Lung (tissue), 17 donors: ENCODE measurements at places on chromosomes 11 and 22.

GRCh38 chr11:1783725-1784529 lies 20.2 kb upstream of the CTSD start:
- no peak for DNase-seq
- no peaks in the 10 kb centered on the region for H3K4me1 ChIP-seq
- H3K36me3 ChIP-seq = no peaks in the 10 kb centered on the region
- peaks cover 3% of the 10 kb centered on the region for H3K27me3 ChIP-seq
- no peak overlapping the region for H3K27ac ChIP-seq

- no peaks in the 10 kb centered on the region for H3K36me3 ChIP-seq
- H3K27me3 ChIP-seq = no peaks in the 10 kb centered on the region
- DNase-seq = no peak
- no peak overlapping the region for H3K27ac ChIP-seq
Observed at GRCh38 chr22:46561435-46561905, 24.1 kb upstream of the CELSR1 start.

- H3K27ac ChIP-seq = no peak overlapping the region
- H3K4me3 ChIP-seq = no peak overlapping the region
- no peaks in the 10 kb centered on the region for H3K36me3 ChIP-seq
- H3K27me3 ChIP-seq = no peaks in the 10 kb centered on the region
- no peak for DNase-seq
Observed at GRCh38 chr22:47914481-47915097, 1152.1 kb downstream of the TBC1D22A start.

GRCh38 chr11:114616516-114616915 lies 20.9 kb upstream of the NXPE4 start:
- DNase-seq = no peak
- H3K27ac ChIP-seq = no peak overlapping the region
- H3K4me3 ChIP-seq = no peak overlapping the region
- H3K4me1 ChIP-seq = no peaks in the 10 kb centered on the region
- no peaks in the 10 kb centered on the region for H3K36me3 ChIP-seq

GRCh38 chr11:73233211-73233610 lies 15.1 kb downstream of the P2RY2 start:
- no peaks in the 10 kb centered on the region for H3K4me1 ChIP-seq
- no peak overlapping the region for H3K4me3 ChIP-seq
- DNase-seq = no peak
- H3K36me3 ChIP-seq = no peaks in the 10 kb centered on the region

DNA sequence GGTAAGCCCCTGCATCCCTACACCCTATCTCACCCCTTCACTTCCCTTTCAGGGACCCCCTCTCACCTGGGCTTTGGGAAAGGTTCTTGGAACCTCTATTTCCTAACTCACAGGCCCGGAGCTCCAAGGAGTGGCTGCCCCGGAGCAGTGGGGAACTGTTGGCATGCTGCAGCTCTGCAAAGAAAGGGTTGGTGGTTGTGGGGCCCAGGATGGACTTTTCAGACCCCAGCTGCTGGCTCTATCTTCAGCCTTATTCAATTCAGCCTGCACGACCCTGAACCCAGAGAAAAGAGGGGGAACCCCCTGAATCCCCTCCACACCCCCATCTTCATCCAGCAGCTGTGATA lies 10.0 kb downstream of the ROBO4 start:
- no peaks in the 10 kb centered on the region for H3K27me3 ChIP-seq
- H3K27ac ChIP-seq = no peak overlapping the region
- DNase-seq = no peak
- H3K4me3 ChIP-seq = no peak overlapping the region
- H3K4me1 ChIP-seq = peaks cover 11% of the 10 kb centered on the region
- H3K36me3 ChIP-seq = peaks cover 3% of the 10 kb centered on the region

GRCh38 chr11:78023426-78023825 lies 350 bp upstream of the KCTD14 start:
- peak overlapping the region; percentile 81 for H3K27ac ChIP-seq
- no peaks in the 10 kb centered on the region for H3K36me3 ChIP-seq
- no peaks in the 10 kb centered on the region for H3K27me3 ChIP-seq
- H3K4me1 ChIP-seq = peaks cover 28% of the 10 kb centered on the region

GRCh38 chr22:40211476-40212054 lies 33.8 kb downstream of the TNRC6B start:
- H3K36me3 ChIP-seq = no peaks in the 10 kb centered on the region
- H3K27me3 ChIP-seq = no peaks in the 10 kb centered on the region
- H3K27ac ChIP-seq = peak overlapping the region; percentile 4
- no peak overlapping the region for H3K4me3 ChIP-seq
- no peak for DNase-seq
- peaks cover 14% of the 10 kb centered on the region for H3K4me1 ChIP-seq

DNA sequence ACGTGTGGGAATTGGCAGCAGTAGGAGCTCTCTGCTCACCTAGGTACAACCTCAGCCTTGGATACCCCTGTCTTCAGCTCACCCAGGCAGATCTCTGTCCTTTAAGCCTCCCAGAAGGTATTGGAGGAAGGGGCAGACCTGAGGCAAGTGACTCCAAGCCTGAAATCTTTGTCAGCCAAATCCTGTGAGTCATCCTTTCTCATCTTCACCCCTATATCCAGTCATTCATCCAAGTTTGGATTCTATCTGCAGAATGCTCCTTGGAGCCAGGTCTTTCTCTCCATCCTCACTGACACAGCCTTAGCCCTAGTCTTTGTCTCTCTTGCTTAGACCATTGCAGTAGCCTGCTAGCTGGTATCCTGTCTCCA lies 10.4 kb upstream of the THY1 start:
- peaks cover 13% of the 10 kb centered on the region for H3K27me3 ChIP-seq
- DNase-seq = no peak
- H3K27ac ChIP-seq = no peak overlapping the region
- no peaks in the 10 kb centered on the region for H3K4me1 ChIP-seq
- H3K36me3 ChIP-seq = no peaks in the 10 kb centered on the region

DNA sequence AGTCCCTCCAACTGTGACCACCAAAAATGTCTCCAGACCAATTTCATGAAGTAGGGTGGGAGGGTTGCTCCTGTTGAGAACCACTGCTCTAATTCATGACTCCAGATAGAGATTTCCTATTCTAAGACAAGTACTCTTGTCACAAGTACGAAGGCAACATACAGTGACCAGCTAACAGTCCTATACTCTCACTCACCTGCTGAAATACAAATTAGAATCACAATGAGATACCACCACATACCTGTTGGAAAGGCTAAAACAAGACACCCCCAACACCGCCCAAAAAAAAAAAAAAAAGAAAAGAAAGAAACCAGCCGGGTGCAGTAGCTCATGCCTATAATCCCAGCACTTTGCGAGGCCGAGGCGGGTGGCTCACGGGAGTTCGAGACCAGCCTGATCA lies 310.5 kb downstream of the SWAP70 start:
- H3K4me1 ChIP-seq = no peaks in the 10 kb centered on the region
- no peaks in the 10 kb centered on the region for H3K27me3 ChIP-seq
- no peak overlapping the region for H3K4me3 ChIP-seq
- no peak for DNase-seq

DNA sequence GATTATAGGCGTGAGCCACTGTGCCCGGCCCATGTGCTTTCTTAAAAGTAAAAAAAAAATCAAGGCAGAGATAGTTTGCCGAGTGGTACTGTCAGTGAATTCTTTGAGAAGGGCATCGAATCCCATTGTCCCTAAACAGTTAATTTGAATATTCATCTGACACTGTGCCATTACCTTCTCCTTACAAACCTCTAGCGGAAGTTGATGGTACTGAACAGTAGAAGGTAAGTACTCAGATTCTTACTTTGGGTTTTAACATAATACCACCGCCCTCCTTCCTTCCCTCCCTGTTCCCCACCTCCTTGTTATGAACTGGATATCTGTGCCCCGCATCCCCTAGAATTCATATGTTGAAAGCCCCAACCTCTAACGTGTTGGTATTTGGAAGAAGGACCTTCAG lies 58.2 kb upstream of the CLMP start:
- DNase-seq = no peak
- H3K4me1 ChIP-seq = peaks cover 10% of the 10 kb centered on the region
- no peak overlapping the region for H3K27ac ChIP-seq
- no peaks in the 10 kb centered on the region for H3K36me3 ChIP-seq
- no peak overlapping the region for H3K4me3 ChIP-seq

- no peak overlapping the region for H3K27ac ChIP-seq
- H3K4me1 ChIP-seq = peaks cover 21% of the 10 kb centered on the region
- H3K36me3 ChIP-seq = no peaks in the 10 kb centered on the region
Observed at GRCh38 chr11:96237766-96238266, 105.2 kb downstream of the MAML2 start.

DNA sequence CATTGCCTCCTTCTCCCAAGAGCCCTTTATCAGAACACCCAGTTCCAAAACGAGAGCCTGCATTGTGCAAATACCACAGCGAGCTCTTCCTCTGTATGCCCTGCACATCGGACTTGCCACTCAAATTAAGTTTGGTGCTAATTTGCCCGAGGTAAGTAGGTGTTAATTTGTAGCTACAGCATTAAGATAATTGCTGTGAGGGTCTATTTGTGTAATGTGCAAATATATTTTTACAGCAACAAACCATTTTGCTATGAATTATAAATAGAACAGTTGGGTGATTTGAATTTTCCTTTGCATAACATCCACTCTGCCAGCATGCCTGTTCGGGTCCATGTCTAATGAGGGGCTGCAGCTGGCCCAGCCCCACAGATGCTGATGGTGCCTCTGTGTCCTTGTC lies 8.1 kb downstream of the ARHGAP8 start:
- no peak overlapping the region for H3K4me3 ChIP-seq
- H3K36me3 ChIP-seq = no peaks in the 10 kb centered on the region
- no peaks in the 10 kb centered on the region for H3K27me3 ChIP-seq
- H3K4me1 ChIP-seq = no peaks in the 10 kb centered on the region
- DNase-seq = no peak

DNA sequence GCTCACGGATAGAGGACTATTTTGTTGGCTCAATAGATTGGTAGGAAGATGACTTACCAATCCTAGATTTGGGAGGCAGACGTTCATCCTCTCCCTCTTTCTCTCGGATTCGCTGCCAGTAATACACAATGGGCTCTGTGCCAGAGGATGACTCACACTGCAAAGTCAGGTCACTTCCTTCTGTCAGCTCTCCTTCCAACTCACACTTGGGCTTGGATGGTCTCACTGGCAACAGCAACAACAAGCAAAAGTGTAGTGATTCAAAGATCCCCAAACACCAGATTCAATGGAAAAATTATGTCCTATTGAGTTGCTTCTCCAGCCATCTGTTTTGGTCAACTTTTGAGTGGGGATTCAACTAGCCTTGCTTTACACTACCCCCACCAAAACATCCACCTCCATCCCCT lies 21.7 kb upstream of the HSPA8 start:
- no peak overlapping the region for H3K4me3 ChIP-seq
- peaks cover 8% of the 10 kb centered on the region for H3K36me3 ChIP-seq
- DNase-seq = peak; percentile 86
- peak overlapping the region; percentile 22 for H3K27ac ChIP-seq
- no peaks in the 10 kb centered on the region for H3K27me3 ChIP-seq

- H3K4me3 ChIP-seq = no peak overlapping the region
- no peaks in the 10 kb centered on the region for H3K27me3 ChIP-seq
- H3K36me3 ChIP-seq = no peaks in the 10 kb centered on the region
Observed at GRCh38 chr11:79852176-79852575, 411.3 kb upstream of the TENM4 start.

GRCh38 chr11:69311767-69312385 lies 17.9 kb downstream of the MYEOV start:
- no peaks in the 10 kb centered on the region for H3K4me1 ChIP-seq
- DNase-seq = peak; percentile 96
- no peak overlapping the region for H3K4me3 ChIP-seq
- no peak overlapping the region for H3K27ac ChIP-seq
- no peaks in the 10 kb centered on the region for H3K27me3 ChIP-seq

DNA sequence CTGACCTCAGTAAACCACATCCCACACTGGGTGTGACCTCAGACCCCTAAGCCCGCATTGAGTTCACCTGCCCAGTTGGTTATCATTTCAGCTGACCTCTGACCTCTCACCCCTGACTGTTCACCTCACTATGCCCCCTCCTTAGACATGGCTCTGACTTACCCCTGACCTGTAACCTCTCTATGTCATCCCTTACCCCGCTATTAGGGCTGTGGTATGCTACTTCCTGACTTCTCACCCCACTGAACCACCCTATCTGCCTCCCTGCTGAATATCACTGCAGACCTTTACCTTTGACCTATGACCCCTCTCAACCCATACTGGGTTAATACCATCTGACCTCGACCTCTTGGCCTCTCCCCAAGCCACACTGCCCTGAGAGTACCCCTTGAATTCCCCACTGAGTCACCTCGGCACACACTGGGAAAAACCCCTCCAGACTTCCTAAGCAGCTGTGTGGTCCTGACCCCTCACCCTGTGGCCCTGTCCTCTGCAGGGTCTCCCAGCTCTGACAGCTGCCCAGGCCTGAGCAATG lies 8.3 kb downstream of the PLCB3 start:
- no peak overlapping the region for H3K4me3 ChIP-seq
- H3K36me3 ChIP-seq = peaks cover 21% of the 10 kb centered on the region
- no peaks in the 10 kb centered on the region for H3K27me3 ChIP-seq
- H3K27ac ChIP-seq = no peak overlapping the region
- DNase-seq = no peak
- no peaks in the 10 kb centered on the region for H3K4me1 ChIP-seq

DNA sequence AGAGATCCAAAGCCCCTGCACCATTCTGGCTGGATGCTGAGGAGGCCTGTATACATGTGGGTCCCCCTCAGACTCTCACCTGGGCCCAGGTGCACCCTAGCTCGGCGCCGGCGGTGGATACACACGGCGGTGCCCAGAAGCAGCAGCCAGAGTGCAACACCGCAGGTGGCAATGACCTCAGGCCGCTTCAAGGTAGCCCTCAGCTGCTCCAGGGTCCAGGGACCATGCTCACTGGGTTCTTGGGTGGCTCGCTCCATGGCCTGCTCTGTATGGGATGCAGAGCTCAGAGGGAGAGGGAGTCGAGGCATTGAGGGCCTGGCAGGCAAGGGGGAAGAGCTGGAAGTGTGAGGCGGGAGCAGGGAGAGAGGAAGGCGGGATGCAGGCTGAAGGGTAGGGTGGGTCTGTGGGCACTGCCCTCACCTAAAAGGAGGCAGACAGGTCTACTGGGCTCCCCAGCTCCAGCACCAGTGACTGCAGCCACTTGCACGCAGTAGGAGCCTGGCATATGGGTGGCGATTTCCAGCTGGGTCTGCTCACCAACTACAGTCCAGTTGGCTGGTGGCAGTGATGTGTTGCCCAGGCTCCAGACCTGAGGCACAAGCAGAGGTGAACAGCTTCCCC lies 3.8 kb downstream of the ROBO4 start:
- peak overlapping the region; percentile 85 for H3K27ac ChIP-seq
- H3K4me3 ChIP-seq = no peak overlapping the region
- H3K36me3 ChIP-seq = no peaks in the 10 kb centered on the region
- DNase-seq = no peak
- H3K27me3 ChIP-seq = no peaks in the 10 kb centered on the region

DNA sequence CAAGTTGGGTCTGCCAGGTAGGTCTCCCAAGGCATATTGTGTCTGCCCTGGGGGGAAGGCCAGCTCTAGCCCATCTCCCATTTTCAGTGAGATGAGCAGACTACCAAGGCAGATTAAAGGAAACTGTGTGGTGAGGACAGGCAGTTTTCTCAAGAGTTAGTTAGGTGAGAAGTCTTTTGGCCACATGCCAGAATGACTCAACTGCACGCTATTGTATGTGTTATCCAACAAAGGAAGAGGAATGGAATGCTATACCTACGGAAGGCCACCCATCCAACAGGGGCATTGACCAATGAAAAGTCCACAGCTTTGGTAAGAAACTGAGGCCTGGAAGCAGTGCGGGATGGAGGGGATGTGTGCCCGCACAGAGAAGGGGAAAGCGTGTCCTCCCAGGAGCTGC lies 941.7 kb downstream of the NTM start:
- DNase-seq = no peak
- H3K27me3 ChIP-seq = no peaks in the 10 kb centered on the region
- no peaks in the 10 kb centered on the region for H3K36me3 ChIP-seq
- no peaks in the 10 kb centered on the region for H3K4me1 ChIP-seq
- no peak overlapping the region for H3K4me3 ChIP-seq
- no peak overlapping the region for H3K27ac ChIP-seq

- H3K27ac ChIP-seq = no peak overlapping the region
- H3K36me3 ChIP-seq = no peaks in the 10 kb centered on the region
- H3K4me3 ChIP-seq = no peak overlapping the region
- H3K27me3 ChIP-seq = no peaks in the 10 kb centered on the region
- DNase-seq = no peak
Observed at GRCh38 chr22:24474221-24474620, 20.9 kb upstream of the UPB1 start.
